ENCODE measurements at places on chromosomes 13 and 19. TPM values are rescaled to one million over a fixed set of nuclear protein-coding genes. Genes with fewer than 3 reads are reported as not detected.

The COG6 gene
- 7.3 TPM for polyA plus RNA-seq

The SLC17A7 gene
- polyA plus RNA-seq, result 0.28 TPM

The F2RL3 gene
- 0.31 TPM for polyA plus RNA-seq

The GARIN5B gene
- polyA plus RNA-seq, result not detected

The CEACAM16 gene
- polyA plus RNA-seq, result 0.16 TPM

The BRSK1 gene
- 1.0 TPM for polyA plus RNA-seq

The KIR2DL4 gene
- not detected for polyA plus RNA-seq

The NCR1 gene
- polyA plus RNA-seq, result not detected

The ZNF575 gene
- polyA plus RNA-seq, result 0.59 TPM

The SIGLEC8 gene
- polyA plus RNA-seq, result 0.04 TPM

The DNAAF3 gene
- 1.1 TPM for polyA plus RNA-seq

The LSM7 gene
- 223 TPM for polyA plus RNA-seq

The CEBPA gene
- 19.4 TPM for polyA plus RNA-seq

The CGB8 gene
- not detected for polyA plus RNA-seq

The GFY gene
- not detected for polyA plus RNA-seq

The ZNF570 gene
- 0.69 TPM for polyA plus RNA-seq

The IL4I1 gene
- 0.18 TPM for polyA plus RNA-seq

The CD79A gene
- 0.57 TPM for polyA plus RNA-seq

The DHRS12 gene
- 11.7 TPM for polyA plus RNA-seq

The RFPL4AL1 gene
- polyA plus RNA-seq, result not detected

The B9D2 gene
- 3.1 TPM for polyA plus RNA-seq

The LHFPL6 gene
- polyA plus RNA-seq, result 2.6 TPM

The OPA3 gene
- polyA plus RNA-seq, result 4.0 TPM

The TMEM150B gene
- 0.12 TPM for polyA plus RNA-seq

The SMAD9 gene
- 0.51 TPM for polyA plus RNA-seq

The OVOL3 gene
- 0.16 TPM for polyA plus RNA-seq

The CRX gene
- polyA plus RNA-seq, result not detected

The SYNE4 gene
- polyA plus RNA-seq, result 0.87 TPM

The YIF1B gene
- 26.0 TPM for polyA plus RNA-seq

The ATP4A gene
- 0.02 TPM for polyA plus RNA-seq

The ADM5 gene
- 1.6 TPM for polyA plus RNA-seq

The ZNF285 gene
- 0.65 TPM for polyA plus RNA-seq

The CBLC gene
- 35.0 TPM for polyA plus RNA-seq

The KIR2DL3 gene
- not detected for polyA plus RNA-seq

The PALM gene
- 7.6 TPM for polyA plus RNA-seq

The CGB5 gene
- polyA plus RNA-seq, result 0.39 TPM

The ARHGEF18 gene
- 15.7 TPM for polyA plus RNA-seq

The DENND1C gene
- 1.8 TPM for polyA plus RNA-seq

The SLC25A42 gene
- polyA plus RNA-seq, result 4.2 TPM

The CD209 gene
- polyA plus RNA-seq, result 0.22 TPM

The PRSS57 gene
- not detected for polyA plus RNA-seq

The VAV1 gene
- polyA plus RNA-seq, result 8.4 TPM

The TNFSF11 gene
- polyA plus RNA-seq, result 0.08 TPM

The SMIM44 gene
- not detected for polyA plus RNA-seq

The ZNF763 gene
- polyA plus RNA-seq, result 1.1 TPM

All from esophagus (tissue), 2 donors.